ENCODE measurements at places on chromosomes 5 and 9.

DNA sequence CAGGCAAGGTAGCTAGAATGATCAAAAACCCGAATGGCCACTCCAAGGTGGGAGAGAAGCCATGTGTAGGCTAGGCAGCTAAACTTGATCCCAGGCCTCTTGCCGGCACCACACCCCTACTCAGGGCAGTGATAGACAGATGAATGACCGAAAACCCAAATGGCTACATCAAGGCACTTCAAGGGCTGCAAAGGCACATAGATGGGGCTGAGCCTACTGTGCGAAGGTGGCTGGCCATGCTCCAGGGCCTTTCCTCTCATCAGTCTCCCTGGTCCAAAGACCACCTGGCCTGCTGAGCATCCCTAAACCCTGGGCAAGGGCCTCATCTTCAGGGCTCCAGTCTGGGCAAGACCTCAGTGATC is 3.7 kb upstream of the TIFAB start:
- ATAC-seq, result no peak

- no peak for ATAC-seq
These were observed 2.1 kb downstream of the RNU6ATAC start for GRCh38 chr9:134162212-134162775.

- no peak for ATAC-seq
These were observed 10.6 kb upstream of the SLC25A48 start for GRCh38 chr5:135823881-135824280.

DNA sequence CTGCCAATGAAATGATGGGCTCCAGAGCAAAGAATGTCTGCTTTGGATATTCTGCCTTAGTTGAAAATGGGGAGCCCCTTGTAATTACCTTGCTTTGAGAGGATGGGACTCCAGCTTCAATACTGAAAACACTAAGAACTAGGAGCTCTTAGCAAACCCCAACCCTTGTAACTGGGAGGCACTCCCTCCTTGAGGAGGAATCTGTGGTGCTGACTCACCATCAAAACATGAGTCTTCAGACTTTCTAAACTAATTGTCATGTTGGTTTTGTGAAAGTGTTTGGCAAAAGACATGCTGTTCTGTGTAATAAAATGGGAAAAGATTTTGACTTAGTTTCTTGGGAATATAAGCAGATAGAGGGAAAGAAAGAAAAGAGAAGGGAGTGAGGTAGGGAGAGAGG is 91.9 kb upstream of the PTPRD start:
- ATAC-seq, result no peak

DNA sequence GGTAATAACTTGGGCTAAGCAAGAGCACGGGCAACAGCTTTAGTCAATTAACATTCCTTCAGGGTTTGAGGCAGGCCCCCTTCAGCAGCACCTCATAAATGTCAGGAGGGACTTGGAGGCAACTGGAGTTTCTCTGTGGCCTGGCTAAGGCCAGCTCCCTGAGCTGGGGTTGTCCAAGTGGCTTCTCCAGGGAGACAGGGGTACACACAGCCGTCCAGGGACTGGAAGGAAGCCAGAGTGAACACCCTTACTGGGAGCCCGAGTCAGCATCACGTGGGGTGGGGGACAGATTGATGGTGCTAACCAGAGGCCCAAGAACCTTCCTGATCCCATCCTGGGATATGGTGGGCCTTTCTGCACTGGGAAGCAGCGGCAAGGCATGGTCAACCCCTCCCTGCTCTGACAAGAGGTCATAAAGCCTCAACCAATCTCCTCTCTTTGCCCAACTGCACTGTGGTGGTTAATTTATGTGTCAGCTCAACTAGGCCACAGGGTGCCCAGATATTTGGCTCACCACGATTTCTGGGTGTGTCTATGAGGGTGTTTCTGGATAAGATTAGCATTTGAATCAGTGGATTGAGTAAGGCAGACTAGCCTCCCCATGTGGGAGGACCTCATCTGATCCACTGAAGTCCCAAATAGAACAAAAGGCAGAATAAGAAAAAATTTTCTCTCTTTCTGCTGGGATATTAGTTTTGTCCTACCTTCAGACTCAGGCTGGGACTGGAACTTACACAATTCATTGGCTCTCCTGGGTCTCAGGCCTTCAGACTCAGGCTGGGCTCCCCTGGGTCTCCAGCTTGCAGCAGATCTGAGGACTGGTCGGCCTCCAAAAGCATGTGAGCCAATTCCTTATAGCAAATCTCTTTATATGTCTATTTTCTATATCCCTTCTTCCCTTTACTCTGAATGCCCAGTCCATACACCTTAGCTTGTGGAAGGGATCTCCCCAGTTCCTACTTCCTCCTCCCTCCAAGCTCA is 127.2 kb upstream of the LARP1 start:
- ATAC-seq, result no peak

DNA sequence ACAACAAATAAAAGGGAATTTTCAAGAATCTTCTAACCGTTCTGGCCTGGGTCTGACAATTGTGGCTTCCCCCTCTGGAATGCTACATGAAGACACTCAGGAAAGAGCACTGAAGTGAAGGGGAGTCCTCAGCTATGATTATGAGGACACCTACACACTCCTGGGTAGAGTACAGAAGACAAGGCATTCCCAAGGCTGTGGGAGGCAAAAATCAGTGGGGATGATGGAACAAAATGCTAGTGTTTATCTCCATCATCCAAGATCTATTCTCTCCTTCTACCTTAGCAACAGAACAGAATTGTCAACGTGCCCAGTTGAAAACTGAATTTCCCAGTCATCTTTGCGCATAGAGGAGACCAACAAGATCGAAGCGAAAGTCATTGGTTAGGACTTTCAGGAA is 130.1 kb upstream of the LARP1 start:
- ATAC-seq, result no peak

DNA sequence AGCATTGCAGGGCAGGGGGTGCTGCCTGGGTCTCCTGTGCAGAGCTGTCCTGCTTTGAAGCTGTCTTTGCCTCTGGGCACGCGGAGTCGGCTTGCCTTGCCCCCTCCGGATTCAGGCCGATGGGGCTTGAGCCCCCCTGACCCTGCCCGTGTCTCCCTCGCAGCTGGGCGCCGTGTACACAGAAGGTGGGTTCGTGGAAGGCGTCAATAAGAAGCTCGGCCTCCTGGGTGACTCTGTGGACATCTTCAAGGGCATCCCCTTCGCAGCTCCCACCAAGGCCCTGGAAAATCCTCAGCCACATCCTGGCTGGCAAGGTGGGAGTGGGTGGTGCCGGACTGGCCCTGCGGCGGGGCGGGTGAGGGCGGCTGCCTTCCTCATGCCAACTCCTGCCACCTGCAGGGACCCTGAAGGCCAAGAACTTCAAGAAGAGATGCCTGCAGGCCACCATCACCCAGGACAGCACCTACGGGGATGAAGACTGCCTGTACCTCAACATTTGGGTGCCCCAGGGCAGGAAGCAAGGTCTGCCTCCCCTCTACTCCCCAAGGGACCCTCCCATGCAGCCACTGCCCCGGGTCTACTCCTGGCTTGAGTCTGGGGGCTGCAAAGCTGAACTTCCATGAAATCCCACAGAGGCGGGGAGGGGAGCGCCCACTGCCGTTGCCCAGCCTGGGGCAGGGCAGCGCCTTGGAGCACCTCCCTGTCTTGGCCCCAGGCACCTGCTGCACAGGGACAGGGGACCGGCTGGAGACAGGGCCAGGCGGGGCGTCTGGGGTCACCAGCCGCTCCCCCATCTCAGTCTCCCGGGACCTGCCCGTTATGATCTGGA is 2.7 kb downstream of the CEL start:
- no peak for ATAC-seq

GRCh38 chr9:38284588-38285051 is 107.9 kb upstream of the ALDH1B1 start:
- no peak for ATAC-seq

GRCh38 chr5:167259806-167260205 is 1031.6 kb upstream of the WWC1 start:
- no peak for ATAC-seq

DNA sequence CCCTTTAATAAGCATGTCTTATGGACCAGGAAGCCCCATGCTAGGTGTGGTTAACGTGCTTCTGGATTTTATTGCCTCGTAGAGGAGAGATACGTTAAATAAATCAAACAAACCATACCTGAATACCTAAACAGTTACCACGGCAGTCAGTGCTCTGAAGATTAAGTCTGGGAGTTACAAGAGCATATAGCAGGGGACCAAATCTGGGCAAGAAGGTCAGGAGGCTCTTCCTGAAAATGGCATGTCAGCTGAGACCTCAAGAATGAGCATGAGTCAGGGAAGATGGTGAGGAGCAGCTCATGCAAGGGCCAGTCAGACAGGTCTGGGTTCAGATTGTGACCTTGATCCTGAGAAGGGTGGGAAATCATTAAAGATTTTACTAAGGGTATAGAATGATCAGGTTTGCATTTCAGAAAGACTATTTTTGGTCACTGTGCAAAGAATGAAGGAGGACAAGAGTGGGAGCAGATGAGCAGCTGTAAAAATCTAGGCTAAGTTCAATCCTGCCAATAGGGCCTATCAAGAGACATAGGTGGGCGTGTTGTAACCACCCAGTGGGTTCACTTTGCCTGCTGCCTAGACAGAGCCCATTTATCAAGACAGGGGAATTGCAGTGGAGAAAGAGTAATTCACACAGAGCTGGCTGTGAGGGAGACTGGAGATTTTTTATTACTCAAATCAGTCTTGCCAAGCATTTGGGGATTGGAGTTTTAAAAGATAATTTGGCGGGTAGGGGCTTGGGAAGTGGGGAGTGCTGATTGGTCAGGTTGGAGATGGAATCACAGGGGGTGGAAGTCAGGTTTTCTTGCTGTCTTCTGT is 4.8 kb upstream of the ZNF366 start:
- no peak for ATAC-seq

DNA sequence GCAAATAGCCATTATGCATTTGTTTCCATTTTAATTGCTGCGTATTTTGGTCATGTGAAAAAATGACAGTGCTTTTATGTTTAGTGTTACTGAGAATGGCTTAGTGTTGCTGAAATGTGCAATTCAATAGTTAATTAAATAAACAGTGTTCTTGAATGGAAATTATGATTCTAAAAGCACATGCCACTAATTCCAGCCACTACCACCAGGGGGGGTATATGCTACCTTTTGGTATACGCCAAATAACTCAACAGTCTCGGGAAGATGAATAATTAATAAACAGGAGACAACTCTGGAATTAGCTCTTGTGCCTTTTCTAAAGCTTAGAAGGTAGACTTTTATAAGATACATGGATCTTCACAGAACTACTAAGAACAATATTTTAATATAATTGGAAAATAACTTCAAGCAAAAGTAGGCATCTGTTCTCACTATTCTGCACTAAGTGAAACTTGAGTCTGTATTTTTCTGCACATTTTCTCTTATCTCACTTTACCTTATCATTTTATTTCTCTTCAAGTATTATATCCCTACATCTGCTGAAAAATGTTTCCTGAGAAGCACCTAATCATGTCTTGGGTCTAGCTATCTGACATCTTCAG is 83.5 kb upstream of the MINAR2 start:
- no peak for ATAC-seq

GRCh38 chr5:135880801-135881200 is 14.8 kb downstream of the IL9 start:
- ATAC-seq, result no peak

GRCh38 chr5:178309271-178310013 is 76.8 kb upstream of the PHYKPL start:
- peak; percentile 13 for ATAC-seq

DNA sequence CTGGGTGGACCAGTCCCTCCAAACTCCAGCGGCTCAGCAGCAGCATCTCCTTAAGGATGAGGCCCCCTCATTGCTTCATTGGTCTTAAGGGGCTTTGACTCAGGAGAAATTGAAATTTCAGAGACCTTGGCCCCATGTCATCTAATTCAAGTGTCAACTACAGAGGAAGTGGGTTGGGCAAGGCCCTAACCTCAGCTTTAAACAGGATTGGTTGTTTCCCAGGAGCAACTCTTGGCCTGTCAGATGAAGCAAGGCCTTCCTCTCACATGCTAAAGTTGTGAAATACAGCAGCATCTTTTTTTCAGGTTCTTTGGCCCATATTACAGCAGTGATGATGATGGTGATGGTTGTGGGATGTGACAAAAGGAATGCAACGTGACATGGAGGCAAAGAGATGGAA is 348.3 kb downstream of the ICE1 start:
- ATAC-seq, result no peak

- no peak for ATAC-seq
These were observed 8.3 kb downstream of the C1QTNF3 start for GRCh38 chr5:34034534-34035327.

GRCh38 chr5:107813559-107813958 is 142.8 kb upstream of the EFNA5 start:
- no peak for ATAC-seq

DNA sequence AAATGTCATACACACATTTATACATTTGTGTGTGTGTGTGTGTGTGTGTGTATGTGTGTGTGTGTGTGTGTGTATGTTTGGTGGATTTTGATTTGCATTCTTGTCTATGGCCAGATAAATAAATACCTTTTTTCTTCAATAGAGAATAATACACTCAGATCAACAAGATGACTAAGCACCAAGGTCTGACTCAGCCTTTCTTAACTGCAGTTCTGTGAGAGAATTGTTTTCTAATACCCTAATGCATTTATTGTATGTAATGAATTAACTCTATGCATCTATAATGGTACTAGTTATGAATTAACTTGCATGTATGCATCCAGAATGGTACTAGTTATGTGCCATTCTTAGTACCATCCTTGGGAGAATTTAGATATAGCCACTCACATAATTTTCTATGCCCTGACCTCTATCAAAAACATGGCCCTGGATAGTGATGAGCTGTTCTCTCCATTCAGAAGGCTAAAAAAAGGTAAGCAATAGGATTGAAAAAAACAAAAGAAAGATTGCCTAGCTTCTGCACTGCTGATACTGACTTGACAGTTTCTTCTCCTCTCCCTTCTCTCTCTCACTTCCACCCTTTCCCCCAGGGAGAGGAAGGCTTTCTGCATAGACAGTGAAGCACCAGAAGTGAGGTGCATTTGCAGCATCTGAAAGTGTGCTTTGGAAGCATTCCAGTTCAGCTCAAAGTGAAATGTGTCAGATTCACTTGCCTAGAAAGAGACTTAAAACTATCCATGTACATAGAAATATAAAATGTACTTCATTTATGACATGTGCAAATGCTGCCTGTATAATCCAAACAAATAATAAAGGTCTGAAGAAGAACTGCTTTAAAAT is 55.1 kb upstream of the CCDC112 start:
- no peak for ATAC-seq

GRCh38 chr5:97183100-97183929 is at the start of gene RIOK2:
TSS of gene RIOK2 (minus strand) at chr5:97183247. CDS start at chr5:97183191, 56 bp downstream.
- peak; percentile 96 for ATAC-seq

GRCh38 chr9:84061613-84062193 is 81.1 kb downstream of the RMI1 start:
- no peak for ATAC-seq

GRCh38 chr9:133632806-133633680 is 3.1 kb upstream of the DBH start:
- no peak for ATAC-seq

GRCh38 chr9:121773954-121774714 is 122.7 kb downstream of the DAB2IP start:
- no peak for ATAC-seq
